ENCODE measurements at places on chromosomes 11 and 22.
A peak's percentile ranks its signal among the peaks of the same experiment; 100 is the strongest.

DNA sequence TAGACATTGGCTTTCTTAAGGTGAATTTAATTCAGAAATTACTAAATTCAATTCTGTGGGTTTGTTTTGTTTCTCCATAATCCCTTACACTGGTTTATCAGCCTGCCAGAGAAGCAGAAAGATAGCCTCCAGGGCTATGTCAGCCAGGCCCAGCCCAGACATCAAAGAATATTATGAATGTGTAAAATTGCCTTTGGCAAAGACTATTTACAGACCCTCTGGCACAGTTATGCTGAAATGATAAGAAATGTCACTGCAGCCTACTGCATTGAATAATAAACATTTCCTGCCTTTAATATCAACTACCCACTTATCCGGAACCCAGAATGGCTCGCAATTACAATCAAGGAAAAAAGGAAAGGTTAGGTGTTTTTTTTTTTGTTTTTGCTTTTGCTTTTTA is 562.5 kb upstream of the LRRC4C start:
- no peak for DNase-seq

GRCh38 chr11:77467233-77467632 is 6.7 kb downstream of the PAK1 start:
- DNase-seq, result no peak

GRCh38 chr11:41250408-41250935 is 209.0 kb downstream of the LRRC4C start:
- no peak for DNase-seq

DNA sequence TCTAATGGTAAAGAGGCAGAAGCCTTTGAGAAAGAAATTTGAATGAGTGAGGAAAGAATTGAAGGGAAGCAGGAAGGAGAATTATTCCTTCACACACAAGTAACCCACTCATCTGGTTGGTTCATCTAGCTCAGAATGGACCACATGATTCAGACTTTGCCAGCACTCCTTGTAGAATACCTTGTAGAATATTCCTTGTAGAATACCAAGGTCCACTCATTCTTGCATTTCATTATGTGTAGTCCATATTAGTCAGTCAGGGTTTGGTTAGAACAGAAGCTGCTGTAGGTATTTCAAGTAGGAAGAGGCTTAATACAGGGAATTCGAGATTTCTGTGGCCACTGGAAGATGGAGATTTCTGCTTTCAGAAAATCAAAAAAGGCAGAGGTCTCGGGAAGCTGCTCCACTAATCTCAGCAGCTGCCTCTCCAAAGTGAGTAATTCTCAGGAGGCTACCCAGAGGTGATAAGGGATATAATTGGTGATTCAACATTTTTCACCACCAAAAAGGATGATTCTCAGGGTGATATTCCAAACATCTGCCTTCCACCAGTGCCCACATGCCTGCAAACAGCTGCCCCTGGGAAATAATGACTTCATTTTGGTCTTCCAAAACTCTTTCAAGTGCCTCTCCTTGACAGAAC is 329.1 kb downstream of the TMEM135 start:
- DNase-seq, result no peak

GRCh38 chr11:69654660-69655478 is 13.9 kb downstream of the CCND1 start:
- no peak for DNase-seq

- DNase-seq, result no peak
Measured at GRCh38 chr11:74459584-74459983, 7.8 kb downstream of the KCNE3 start.

DNA sequence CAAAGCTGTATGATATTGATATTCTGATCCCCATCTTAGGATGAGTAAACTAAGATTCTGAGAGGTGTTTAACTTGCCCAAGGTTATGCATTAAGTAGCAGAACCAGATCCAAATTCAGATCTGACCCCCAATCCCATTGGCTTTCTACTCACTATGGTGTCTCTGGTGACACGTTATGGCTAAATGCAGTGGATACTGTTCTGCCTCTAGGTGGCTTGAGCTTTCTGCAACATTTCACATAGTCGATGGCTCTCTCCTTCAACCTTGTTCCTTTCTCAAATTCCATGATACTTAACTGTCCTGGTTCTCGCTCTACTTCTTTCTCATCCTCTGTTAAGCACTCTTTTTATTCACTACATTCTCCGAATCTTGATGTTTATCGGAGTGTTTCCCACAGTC is 9.4 kb downstream of the C11orf97 start:
- no peak for DNase-seq

DNA sequence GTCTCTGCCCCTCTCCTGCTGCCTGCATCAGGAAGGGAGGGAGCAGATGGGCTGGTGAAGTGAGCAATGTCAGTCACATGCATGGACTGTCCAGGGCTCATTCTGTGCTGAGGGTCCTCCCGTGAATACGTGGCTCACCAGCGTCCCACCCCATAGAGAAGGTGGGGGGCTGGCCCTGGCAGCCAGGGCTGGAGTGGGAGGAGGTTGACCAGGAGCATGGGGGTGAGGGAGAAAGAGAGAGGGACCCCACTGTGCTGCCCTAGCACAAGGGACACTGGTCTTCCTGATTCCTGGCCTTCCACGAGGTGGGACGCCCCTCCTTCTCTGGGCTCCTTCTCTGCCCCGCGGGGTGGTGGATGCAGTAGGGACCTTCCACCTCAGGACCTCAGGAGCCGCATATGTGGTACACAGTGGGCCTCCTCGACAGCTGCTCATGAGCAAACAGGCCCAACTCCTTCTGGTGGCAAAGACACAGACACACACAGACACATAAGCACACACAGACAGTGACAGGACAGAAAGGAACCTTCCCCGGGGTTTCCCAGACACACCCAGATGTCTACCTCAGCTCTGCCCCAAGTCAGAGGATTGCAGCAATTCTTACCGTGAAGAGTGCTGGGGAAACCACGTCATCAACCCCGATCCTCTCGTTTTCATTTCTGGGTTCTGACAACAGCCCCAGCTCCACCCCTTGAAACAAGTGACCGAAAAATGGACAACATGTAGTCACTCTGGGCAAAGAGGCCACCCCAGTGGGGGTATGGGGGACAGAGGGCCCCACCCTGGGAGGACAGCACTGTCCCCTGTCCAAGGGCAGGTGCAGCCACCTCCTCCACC is 3.6 kb upstream of the APOBEC3A start:
- peak; percentile 70 for DNase-seq

DNA sequence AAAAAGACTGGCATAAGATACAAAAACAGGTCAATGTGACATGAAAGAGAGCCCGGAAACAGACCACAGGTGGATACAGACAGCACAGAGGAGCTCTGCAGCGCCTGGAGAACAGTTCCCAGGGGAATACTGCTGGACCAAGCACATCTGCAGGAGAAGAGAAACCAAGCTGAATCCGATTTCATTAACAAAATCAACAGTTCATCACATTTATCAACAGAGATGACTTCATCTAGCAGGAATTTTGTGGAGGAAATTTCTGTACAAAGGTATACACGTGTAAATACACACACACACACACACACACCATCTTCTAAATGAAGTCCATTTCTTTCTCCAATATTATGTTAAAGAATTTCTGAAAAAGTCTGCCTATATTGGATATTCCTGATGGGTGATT is 17.1 kb downstream of the YPEL1 start:
- no peak for DNase-seq

DNA sequence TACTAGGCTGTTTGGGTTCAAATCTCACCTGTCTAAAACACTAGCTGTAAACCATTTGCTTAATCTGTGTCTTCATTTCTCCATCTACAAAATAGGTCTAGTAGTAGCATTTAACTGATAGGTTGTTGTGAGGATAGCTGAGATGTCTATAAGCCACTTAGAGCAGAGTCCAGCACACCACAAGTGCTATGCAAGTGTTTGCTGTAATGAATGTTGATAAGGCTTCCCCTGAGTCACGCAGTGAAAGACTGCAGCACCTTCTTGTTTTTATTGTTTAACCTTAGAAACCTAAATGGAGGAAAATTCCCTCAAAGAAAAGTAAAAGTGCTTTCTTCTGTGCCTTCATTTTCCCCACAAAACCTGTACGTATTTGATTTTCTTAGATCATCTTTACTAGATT is 23.1 kb upstream of the LDHA start:
- no peak for DNase-seq

DNA sequence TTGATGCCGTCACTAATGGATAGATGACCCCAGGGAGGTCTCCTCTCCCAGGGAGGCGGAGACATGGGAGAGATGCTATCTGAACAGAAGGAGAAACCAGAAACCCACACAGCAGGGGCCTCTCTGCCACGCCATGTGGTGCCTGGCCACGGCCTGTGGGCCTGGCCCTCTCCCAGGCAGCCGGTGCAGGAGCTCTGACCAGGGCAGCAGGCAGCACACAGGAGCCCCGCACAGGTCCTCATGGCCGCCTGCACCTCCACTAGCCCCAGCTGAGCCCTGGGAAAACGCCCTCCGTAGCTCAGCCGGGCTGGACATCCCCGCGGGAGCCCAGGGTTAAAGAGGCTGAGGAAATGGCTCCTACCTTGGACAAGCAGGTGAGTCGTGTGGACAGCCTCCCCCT is 19.8 kb downstream of the IGSF9B start:
- no peak for DNase-seq

GRCh38 chr11:57299150-57299737 is 25.5 kb downstream of the TNKS1BP1 start:
- no peak for DNase-seq

- DNase-seq, result no peak
Measured at GRCh38 chr11:1623716-1624115, 1.8 kb upstream of the KRTAP5-4 start.

DNA sequence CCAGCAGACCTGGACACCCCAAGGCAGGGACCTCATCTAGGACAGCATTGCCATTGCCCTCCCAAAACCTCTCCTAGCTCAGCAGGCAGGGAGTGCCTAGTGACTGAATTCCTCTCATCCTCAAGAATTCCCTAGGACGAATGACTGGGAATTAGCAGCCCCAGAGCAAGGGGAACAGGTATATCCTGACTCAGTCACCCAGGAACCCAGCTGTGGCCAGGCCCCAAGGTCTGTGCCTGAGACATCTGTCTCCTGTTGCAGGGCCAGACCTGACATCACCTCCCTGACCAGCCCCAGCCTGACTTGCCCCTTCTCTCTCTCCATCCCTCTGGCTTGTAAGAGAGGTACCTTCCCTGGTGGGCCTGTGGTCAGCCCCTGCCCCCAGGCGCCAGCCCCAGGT is 39.0 kb upstream of the SUSD2 start:
- DNase-seq, result no peak

- DNase-seq, result no peak
Measured at GRCh38 chr11:12439615-12440014, 62.2 kb downstream of the PARVA start.

Data from activated T-cell treated with anti-CD3 and anti-CD28 coated beads for 48 hours (primary cell).